ENCODE measurements at places on chromosomes 4 and X. TPM values are rescaled to one million over a fixed set of nuclear protein-coding genes. Genes with fewer than 3 reads are reported as not detected.

FOXO4 gene
- polyA plus RNA-seq, result 21.5 TPM

SPANXA1 gene
- not detected for polyA plus RNA-seq

ASMTL gene
- 40.7 TPM for polyA plus RNA-seq

ATP2B3 gene
- not detected for polyA plus RNA-seq

CT47A7 gene
- polyA plus RNA-seq, result not detected

- DNase-seq, result no peak
Measured at GRCh38 chr4:156962058-156962358, 9.6 kb downstream of the PDGFC start.

DNA sequence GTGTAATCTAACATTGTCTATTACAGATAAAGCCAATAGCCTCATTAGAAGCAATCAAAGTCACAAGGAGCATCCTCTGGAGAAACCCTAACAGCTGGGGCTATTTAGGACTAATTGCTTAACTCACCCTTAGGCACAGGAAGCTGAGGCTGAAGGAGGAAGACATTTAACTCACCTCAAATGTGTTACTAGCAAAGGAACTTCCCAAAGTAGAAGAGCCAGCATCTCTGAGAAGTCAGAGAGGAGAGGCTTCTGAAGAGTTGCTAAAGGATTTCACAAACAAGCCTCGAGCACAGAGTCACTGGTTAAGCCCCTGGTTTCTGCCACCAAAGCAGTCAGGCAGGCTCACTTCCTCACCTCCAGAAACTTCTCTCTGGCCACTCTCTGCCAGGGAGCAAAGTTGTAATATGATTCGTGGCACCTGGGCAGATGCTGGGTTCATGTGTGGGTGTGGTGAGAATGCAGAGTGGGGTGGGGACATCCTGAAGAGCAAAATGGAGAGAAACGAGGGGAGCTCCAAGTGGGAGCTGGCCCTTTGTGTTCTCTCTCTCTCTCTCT is 201.3 kb downstream of the HS6ST2 start:
- no peak for DNase-seq

DNA sequence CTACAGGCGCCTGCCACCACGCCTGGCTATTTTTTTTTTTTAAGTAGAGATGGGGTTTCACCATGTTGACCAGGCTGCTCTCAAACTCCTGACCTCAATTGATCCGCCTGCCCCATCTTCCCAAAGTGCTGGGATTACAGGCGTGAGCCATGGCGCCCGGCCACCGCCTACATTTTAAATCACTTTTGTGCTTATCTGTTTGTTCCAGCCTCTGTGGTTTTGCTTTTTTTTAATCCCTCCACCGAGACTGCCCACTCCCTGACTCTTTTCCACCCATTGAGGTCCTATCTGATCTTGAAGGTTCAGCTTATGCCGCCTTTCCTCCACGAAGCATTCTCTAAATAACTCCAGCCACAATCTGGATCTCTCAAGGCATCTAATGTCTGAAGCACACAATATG is 73.5 kb downstream of the CHRDL1 start:
- DNase-seq, result no peak

DNA sequence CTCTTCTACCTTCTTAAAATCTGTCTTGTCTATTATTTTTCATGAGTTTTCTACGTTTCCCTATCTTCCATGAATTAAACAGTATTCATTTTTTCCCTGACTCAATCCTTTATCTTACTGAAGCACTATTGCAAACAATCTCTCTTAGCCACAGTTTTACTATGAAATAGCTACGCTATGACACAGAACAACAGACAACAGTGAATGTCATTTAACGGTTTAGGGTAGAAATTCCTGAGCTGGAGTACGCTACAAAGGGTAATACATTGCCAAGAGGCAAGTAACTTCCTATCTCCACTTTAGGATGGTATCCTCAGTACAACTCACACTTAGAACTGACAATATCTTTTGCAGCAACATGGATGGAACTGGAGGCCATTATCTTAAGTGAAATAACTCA is 552.6 kb downstream of the INPP4B start:
- DNase-seq, result no peak

DNA sequence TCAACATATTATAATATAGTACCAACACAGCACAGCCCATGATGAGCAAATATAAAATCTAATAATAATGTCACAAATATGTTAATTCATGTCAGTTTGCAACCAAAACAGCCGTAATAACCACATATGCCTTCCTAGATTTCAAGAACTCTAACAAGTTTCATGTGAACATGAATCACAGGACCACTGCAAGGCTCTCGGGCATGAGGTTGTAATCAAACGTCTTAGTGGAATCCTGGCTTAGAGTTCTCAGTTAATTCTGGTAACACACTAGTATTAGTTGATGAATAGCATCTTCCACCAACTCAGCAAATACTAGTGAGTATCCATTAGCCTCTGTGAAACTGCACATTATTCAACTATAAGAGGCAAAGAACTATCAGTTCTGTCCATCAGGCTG is 379.3 kb upstream of the TENM3 start:
- DNase-seq, result no peak

DNA sequence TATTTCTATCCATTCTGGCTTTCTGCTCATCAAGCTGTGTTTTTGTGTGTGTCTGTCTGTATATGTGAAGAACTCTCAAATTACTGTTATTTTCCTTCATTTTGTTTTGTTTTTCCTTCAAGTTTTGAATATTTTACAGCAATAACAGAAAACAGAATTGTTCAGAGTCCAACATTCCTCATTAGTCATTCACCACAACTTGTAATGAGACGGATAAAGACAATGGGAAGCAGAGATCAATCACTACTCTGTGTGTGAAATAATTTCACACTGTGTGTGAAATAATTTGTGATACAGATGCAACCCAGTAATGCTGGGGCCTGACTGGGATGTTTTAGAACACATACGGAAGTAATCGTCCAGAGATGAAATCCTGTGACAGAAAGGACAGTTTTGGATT is 55.2 kb downstream of the HPGD start:
- no peak for DNase-seq

DNA sequence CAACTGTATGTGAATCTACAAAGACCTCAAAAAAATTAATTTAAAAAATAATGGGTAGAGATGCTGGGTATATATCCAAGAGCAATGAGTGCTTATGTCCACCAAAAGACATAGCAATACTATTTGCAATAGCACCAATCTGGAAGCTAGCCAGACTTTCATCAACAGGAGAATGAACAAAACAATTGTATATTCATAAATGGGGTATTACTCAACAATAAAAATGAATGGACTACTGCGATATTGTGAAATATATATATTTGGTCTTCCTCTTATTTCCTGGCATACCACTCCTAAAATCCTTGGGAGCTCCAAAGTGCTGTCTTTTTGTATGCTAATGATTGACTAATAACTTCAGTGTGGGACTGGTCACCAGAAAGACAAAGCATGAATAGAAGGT is 77.5 kb downstream of the MSN start:
- DNase-seq, result no peak

DNA sequence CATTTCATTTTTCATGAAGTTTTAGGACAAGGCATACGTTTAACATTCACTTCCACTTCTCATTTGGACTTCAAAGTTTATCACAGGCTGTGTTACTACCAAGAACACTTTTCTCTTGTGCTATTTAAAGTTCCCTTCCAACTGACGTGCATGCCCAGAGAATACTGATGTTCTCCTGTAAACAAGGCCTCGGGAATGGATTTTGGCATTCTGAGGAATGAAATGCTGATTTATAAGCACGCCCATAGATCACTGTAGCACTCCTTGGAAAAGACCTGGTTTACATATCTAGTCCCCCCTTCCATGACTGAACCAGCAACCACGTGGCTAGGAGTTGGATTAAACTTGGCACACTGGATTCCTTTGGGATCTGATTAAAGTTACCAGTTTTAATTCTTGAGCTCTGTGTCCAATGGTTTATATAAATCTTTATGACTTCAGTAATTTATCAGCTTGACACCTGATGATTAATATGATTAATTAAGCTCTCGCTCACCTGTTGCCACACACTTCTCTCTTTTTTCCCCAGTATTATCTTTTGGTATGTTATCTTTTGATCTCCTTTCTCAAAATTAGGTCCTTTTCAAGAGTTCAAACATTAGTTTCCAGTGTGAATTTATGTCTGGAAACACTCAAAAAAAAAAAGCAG is 122.4 kb upstream of the HAND2 start:
- DNase-seq, result no peak

DNA sequence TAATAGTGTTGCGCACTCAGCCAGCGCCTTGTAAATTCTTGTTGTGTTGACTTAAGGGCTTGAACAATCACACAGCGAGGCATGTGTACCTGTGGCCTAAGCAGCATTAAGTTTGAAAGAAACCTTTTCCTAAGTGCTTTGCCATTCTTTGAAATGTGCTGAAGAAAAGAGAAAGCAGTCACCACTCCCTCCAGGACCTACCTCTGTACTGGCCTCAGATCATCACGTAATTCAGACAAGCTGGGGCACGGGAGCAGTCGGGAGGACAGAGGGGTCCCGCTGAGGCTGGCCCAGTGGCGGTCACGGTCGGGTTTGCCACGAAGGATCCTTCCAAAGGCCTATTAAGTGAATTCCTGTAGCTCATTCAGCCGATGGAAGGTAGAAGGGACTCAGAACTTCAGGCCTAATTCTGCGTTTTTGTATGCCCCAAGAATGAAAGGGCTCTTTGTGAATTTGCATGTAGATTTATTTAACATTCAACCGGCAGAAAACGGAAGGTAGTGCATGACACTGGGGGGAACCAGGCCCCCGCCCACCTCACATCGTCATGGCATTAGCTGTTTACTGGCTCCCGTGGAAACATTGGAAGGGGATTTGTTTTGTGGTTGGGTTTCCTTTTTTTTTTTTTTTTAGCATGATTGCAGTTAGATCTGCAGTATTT is 106.3 kb downstream of the TRAPPC11 start:
- peak; percentile 80 for DNase-seq

- DNase-seq, result no peak
Measured at GRCh38 chr4:19358015-19358414, 893.7 kb upstream of the SLIT2 start.

- no peak for DNase-seq
Measured at GRCh38 chrX:123424546-123424945, 240.5 kb downstream of the GRIA3 start.

GRCh38 chr4:146648461-146648783 is 9.7 kb downstream of the POU4F2 start:
- DNase-seq, result no peak

DNA sequence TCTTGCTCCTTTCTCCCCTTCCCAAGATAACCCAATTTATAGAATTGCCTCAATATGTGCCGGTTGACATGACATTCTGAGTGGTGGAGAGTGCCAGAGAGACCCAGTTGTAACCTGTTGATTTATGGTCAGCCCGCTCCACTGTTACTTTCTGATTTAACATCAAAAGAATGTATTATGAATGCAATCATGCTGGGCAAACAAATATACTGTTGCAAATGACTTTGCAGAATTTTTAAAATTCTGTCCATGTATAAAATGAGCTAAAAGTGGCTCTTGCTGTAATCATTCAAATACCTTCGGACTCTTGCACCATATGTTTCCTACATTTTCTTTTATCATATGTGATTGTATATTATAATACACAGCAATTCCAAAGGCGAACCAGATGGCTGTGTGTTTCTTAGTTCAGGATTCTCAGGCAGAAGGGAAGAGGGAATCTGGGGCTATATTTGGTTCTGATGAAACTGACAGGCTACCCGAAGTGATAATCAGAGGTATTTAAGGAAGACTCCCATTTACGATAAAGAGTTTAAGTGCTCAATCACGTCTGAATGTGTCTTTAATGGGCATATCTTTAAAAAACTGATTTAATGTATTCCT is 131.7 kb downstream of the CLCN4 start:
- DNase-seq, result no peak

- DNase-seq, result no peak
Measured at GRCh38 chr4:113784497-113785250, 23.1 kb upstream of the CAMK2D start.

DNA sequence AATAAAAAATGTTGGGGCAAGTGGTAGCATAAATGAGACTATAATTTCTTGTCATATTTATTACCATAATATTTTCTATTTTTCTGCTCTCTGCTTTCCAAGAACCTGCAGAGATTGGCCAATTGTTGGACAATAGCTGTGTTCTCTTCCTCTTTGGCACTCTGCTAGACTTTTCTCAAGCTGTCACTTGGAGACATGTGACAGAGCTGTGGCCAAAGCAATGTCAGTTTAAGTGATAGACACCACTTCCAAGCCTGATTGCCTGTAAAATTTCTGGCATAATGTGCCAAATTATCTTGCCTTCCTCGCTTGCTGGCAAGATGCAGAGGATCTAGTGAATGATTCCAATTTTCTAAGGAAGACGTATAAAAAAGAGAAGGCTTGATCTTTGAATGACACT is 162.2 kb upstream of the NDST4 start:
- DNase-seq, result no peak

DNA sequence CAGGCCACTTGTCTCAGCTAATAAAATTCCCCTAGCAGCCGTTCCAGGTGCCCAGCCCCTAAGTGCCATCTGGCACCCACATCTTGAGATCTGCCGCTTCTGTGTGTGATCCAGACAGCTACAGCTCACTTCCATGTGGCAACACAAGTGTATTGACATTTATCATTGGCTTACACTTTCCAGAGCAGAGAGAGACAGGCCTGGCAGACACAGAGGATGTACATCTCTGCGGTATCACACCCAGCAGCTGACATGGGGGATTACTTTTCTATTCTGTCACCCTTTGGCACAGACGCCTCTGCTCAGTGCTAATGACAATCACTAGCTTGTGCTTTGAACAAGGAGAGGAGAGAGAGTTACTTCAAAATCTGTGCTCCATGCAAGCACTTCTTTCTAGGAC is 195.9 kb downstream of the KDR start:
- peak; percentile 58 for DNase-seq

GRCh38 chr4:183426507-183426906 is 17.9 kb upstream of the CDKN2AIP start:
- DNase-seq, result no peak

DNA sequence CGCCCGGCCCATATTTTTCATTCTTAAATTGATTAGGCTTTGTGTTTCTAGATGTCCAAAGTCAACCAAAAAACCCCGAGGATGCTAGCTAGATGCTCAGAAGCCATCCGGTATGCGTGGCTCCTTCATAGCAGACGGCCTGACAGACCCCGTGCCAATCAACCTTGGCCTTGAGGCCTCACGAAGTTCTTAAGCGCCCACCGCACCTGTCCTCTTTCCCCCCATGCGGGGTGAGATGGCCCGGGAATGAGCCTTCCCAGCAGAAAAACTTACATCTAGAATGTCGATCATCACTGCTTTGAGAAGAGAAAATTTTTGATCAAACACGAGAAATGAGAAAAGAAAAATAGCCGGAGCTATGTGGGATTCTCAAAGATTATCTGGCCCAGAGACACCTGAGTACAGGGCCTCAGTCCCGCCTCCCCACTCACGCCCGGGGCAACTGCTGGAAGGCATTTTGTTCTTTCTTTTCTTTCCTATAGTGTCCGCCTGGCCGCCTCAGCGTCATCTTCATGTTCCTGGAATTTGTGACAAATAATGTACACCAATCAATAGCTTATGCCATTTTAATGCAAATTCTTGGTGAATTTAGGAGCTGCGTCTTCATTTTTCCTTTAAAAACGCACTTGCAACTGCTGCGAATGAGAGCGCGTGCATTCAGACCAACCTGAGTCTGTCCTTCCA is 1.6 kb upstream of the NAT8L start:
- DNase-seq, result no peak
